Large intestine (tissue), 12 donors: ENCODE measurements at places on chromosomes 3 and 15. TPM values are rescaled to one million over a fixed set of nuclear protein-coding genes. Genes with fewer than 3 reads are reported as not detected.

- peak overlapping the region; percentile 92 for H3K27ac ChIP-seq
- peak; percentile 77 for DNase-seq
- peaks cover 49% of the 10 kb centered on the region for H3K4me1 ChIP-seq
- H3K27me3 ChIP-seq = no peaks in the 10 kb centered on the region
- H3K4me3 ChIP-seq = no peak overlapping the region
These were observed 27.6 kb downstream of the SLC28A1 start for GRCh38 chr15:84911879-84912660.

- H3K4me3 ChIP-seq = peak within 1 kb of the TSS; percentile 87
- DNase-seq = peak; percentile 88
- H3K4me1 ChIP-seq = peaks cover 6% of the 10 kb centered on the region
- peak within 1 kb of the TSS; percentile 76 for H3K27ac ChIP-seq
- peaks cover 2% of the 10 kb centered on the region for H3K27me3 ChIP-seq
These were observed at the start of gene NMNAT3 for GRCh38 chr3:139677388-139678155. Gene NMNAT3, minus strand, starts transcription at chr3:139677972. Its CDS starts 50,248 bp downstream, at chr3:139627724.

- no peak for DNase-seq
- H3K27me3 ChIP-seq = peaks cover 4% of the 10 kb centered on the region
- no peak overlapping the region for H3K4me3 ChIP-seq
- no peaks in the 10 kb centered on the region for H3K4me1 ChIP-seq
These were observed 93.9 kb upstream of the SLCO3A1 start for GRCh38 chr15:91759560-91759959.

DNA sequence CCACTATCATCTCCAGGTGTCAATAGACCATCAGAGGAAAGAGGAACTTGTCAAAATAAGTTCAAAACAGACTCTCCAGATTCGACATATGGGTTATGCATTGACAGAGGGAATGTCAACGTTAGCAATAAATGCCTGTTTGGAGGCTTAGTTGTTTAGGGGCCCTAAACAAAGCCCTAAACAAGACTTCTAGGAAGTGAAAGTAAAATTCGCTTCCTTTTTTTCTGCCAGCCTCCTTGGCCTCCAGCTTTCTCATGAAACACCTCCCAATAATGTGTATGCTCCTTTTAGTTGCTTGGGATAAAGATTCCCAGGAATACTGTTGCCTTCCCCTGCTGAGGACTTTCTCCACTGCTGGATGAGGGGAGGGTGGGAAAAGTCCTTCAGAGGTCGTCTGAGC is 70.9 kb upstream of the ARNT2 start:
- no peak overlapping the region for H3K27ac ChIP-seq
- no peaks in the 10 kb centered on the region for H3K27me3 ChIP-seq
- no peak for DNase-seq

DNA sequence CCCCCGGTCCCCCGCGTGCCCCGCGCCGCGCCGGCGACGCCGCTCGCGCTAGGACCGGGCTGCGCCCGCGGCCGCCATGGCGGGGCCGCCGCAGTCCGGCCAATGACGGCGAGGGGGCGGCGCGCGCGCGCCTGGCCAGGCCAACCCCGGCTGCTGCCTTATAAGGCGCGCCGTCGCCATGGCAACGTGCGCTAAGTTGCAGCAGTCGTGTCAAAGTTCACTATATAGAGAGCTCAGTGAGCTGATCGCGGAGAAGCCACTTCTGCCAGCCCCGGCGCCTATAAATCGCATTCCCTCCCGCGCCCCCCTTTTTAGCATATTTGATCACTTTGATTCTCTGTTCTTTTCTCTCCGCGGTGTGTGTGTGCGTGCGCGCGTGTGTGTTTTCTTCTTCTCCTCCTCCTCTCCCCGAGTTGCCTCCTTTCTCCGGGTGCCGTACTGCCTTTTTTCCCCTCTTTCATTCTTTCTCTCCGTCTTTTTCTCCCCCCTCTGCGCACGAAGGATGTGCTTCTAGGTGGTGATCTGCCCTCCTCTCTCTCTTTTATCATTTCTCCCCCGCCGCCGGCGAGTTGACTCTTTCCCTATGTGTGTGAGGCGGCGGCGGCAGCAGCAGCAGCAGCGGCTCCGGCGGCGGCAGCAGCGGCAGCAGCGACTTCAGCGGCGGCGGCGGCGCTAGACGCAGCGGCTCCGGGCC is at the start of gene NR2F2:
TSS of gene NR2F2 (plus strand) at position 251 of the 694 bp plus-strand sequence. CDS start 1,406 bp downstream, outside the sequence.
- DNase-seq = peak; percentile 99
- H3K4me3 ChIP-seq = peak within 1 kb of the TSS; percentile 69
- peaks cover 18% of the 10 kb centered on the region for H3K27me3 ChIP-seq
- H3K36me3 ChIP-seq = peaks cover 18% of the 10 kb centered on the region
- peak within 1 kb of the TSS; percentile 87 for H3K27ac ChIP-seq

DNA sequence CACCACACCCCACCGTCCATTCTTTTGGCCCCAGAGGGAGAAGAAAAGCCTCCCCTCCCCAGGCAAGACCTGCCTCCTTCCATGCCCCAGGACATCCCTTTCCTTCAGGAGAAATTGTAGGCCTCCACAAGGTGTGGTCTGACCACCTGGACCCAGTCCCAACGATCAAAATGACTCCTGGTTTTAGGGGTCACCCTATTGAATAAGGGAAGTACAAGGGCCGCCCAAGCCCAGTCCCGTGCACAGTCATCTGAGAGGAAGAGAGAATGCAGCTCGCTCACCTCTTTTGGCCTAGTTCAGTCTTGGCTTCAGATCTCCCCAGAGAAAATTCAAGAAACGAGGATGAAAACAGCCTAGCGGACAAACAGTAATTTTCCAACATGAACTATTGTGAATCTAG is 249.1 kb downstream of the UACA start:
- H3K36me3 ChIP-seq = no peaks in the 10 kb centered on the region
- DNase-seq = no peak
- H3K4me1 ChIP-seq = no peaks in the 10 kb centered on the region
- H3K4me3 ChIP-seq = no peak overlapping the region
- H3K27me3 ChIP-seq = no peaks in the 10 kb centered on the region
- no peak overlapping the region for H3K27ac ChIP-seq

GRCh38 chr3:185631508-185632206 is 45.6 kb downstream of the SENP2 start:
- no peak overlapping the region for H3K27ac ChIP-seq
- H3K4me3 ChIP-seq = no peak overlapping the region
- peaks cover 17% of the 10 kb centered on the region for H3K4me1 ChIP-seq
- DNase-seq = no peak
- peaks cover 13% of the 10 kb centered on the region for H3K36me3 ChIP-seq
- H3K27me3 ChIP-seq = no peaks in the 10 kb centered on the region

DNA sequence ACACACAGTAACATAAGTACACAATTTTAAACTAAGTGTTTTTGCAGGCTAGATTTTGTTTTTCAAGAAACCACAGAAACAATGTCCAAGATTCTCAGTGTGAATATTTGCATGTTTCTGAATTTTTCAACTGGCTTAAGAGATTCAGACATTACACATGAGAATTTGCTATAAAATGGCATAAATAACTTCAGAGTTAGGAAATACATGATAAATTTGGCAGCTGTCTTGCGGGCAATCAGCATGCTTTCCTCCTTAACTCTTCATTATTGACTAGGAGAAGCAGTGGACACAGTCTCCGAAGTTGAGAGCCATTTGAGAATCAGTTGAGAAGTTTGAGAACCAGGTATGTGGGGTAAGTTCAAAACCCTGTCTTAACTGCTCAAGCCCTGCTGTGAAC is 625.6 kb upstream of the SGO1 start:
- no peaks in the 10 kb centered on the region for H3K27me3 ChIP-seq
- no peaks in the 10 kb centered on the region for H3K36me3 ChIP-seq
- no peaks in the 10 kb centered on the region for H3K4me1 ChIP-seq
- no peak for DNase-seq

GRCh38 chr15:64191971-64192830 is 29.4 kb upstream of the PPIB start:
- H3K27me3 ChIP-seq = no peaks in the 10 kb centered on the region
- no peaks in the 10 kb centered on the region for H3K4me1 ChIP-seq
- H3K36me3 ChIP-seq = peaks cover 6% of the 10 kb centered on the region
- no peak for DNase-seq
- H3K27ac ChIP-seq = no peak overlapping the region

CDHR4 gene
- polyA plus RNA-seq = 0.10 TPM

CPNE4 gene
- polyA plus RNA-seq = 2.9 TPM

MKRN3 gene
- polyA plus RNA-seq = 0.91 TPM

POLR2M gene
- 48.1 TPM for polyA plus RNA-seq

TRPM1 gene
- polyA plus RNA-seq = not detected

C3orf22 gene
- polyA plus RNA-seq = 0.63 TPM

SNTN gene
- polyA plus RNA-seq = not detected

DUOXA1 gene
- 0.15 TPM for polyA plus RNA-seq
